Anterior cingulate cortex (tissue), 58 donors: ENCODE measurements at places on chromosomes 7 and 10.

DNA sequence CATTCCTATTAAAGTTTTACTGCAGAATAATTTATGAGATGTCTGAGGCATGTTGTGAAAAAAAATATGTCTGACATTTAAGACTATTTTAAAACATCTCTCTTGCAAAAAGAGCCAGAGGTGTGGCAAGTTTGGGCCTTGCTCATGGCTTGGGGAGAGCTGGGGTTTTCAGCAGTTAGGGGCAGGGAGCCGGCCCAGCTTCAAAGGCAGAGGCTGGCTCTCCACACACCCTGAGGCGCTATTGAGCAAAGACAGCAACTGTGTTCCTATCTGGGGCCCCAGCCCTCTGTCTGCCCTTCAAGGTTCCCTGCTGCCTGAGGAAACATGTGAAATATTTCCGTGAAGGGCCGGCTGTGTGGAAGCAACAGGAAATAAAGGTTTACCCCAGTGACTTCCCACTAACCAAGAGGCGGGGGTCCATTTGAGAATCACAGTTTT, 94.0 kb downstream of the SORBS1 start:
- no peak for DNase-seq

DNA sequence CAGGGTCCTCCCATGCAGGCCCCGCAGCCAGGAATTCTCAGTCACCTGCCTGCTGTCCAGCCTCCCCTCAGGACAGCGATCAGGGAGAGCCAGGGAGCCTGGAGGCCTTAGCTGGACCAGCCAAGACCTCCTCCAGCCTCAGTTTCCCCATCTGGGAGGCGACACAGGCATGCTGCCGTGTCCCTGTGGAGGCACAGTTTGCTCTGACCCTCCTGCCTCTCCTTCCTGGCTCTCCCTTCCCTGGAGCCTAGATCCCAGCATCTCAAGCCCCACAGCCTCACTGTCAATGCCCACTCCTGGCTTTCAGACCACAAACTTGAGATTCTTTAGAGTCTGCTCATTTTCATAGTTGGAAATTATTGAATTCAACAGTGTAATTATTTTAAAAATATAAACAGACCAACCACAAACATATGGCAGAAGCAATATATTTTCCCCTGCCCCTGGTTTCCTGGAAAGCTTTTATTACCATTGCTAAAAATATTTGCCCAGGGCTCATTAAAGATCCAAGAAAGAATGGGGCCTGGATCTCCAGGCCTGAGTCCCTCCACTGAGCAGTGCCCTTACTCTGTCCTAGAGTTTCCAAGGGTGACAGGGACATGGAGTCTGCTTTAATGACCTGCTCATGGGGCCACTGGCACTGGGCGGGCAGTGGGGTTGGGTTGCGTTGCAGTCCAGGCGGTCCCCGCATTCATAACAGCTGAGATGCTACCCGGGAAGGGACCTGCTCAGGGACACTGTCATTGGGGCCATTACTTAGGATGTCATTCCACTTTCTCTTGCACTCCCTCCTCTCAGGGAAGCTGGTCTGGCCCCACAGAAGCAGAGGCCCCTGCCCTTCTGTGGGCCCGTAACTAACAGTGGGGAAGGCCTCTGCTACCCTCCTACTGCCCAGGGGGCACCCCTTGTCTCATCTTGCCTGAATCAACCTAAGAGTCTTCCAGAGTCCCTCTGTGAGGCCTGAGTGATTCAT, 81.6 kb upstream of the CHST15 start:
- no peak for DNase-seq

- DNase-seq = no peak
Observed at GRCh38 chr10:61937631-61938351, 36.3 kb downstream of the ARID5B start.

DNA sequence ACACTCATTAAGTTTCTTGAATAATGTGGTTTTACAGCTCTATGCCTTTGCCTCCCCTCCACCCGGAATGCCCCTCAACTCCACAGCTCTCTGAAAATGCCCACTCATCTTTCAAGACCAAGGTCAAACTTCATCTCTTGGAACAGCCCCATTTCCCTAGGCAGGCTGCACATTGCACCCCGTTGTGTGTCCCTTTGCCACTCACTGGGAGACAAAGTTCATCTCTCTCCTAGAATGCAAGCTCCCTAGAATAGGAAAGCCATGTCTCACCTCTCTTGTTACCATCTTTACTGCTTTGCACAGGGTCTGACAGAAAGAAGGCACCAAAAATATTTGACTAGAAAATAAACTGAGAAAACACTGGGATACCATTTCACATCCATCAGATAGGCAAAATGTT, 33.3 kb downstream of the UBE2H start:
- no peak for DNase-seq

DNA sequence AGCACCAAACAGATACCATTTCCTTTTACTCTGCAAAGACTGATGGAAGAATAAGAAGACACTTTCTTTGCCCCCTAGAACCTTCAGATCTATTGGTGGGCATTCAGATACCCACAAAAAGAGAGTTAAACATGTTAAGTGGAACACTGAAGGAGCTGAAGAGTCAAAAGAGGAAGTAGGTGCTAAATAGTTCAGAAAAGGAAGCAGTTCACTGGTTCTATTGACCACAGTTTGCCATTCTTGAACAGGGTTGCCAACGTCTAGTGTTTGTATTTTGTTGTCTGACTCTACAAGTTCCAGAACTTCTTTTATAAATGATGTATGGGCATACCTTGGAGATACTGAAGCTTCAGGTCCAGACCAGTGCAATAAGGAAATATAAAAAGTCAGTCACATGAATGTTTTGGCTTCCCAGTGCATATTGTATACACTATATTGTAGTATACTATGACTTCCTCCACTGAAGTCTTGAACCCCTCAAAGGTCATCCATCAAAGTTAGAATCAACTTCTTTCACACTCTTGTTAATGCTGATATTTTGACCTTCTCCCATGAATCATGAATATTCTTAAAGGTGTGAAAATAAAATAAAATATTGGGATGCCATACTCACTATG, 47.5 kb upstream of the AGR3 start:
- DNase-seq = no peak

GRCh38 chr7:48147078-48147591, 24.1 kb upstream of the ABCA13 start:
- DNase-seq = no peak

DNA sequence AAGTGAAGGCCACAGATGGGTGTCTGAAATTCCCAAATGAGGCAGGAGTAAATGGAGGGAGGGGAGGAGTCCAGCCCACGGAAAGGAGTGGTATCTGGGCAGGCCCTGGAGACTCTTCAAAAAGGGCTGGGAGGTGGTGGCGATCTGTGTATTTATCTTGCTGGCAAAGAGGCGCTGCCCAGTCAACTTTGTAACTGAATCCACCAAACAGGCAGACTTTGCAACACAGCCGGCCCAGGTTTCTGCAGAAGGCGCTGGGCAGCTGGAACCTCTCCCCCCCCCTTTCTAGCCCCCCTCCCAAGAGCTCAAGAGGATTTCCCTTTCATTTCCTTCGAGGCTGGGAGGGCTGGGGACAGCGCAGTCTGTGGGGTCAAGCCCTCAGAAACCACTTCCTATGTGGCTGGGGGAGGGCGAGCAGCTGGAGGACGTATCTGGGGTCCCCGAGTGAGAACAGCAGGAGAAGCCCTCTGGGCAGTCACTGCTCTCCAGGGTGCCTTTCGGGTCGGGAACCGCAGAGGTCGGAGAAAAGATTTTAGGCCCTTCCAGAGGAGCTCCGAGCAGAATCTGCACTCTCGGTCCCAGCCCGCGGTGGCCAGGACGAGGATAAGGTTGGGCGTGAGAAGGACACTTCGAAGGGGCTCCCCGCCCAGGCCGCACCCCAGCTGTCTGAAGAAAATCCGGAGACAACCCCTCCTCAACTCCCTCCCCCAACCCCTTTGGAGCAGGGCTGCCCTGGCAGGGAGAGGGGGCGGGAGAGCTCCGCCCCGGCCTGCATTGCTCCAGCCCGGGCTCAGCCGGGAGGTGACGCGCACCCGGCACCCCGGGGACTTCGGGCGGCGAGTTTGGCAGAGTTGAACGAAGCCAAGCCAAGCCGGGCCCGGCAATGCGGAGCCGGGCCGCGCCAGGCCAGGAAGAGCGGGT, 965 bp downstream of the ZCCHC24 start:
- no peak for DNase-seq

DNA sequence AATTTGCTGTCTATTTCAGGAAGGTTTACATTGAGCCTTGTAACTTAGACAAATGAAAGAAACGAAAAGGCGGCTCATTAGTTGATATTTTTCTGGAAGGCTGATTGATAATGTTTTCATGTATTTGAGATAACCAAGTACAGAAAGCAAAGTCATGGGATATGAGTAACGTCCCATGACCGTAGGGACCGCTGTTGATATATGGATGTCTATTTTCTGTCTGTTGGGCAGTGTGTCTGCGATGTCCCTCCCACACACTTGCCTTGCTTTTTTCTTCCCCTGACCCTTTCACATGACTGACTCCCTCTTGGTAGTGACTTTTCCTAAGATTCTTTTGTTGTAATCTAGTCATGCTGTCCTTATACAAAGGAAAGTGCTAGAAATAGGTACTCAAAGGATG, 57.0 kb upstream of the GPR158 start:
- no peak for DNase-seq

GRCh38 chr7:33936503-33936902, 31.2 kb downstream of the BMPER start:
- DNase-seq = no peak
